ENCODE measurements at places on chromosomes 6 and 20. TPM values are rescaled to one million over a fixed set of nuclear protein-coding genes. Genes with fewer than 3 reads are reported as not detected.

DEK gene
- 35.2 TPM for total RNA-seq

SLC26A8 gene
- not detected for total RNA-seq

TFAP2D gene
- total RNA-seq = not detected

RSPH9 gene
- 0.55 TPM for total RNA-seq

- H3K4me3 ChIP-seq = no peak overlapping the region
- DNase-seq = peak; percentile 97
- peaks cover 13% of the 10 kb centered on the region for H3K4me1 ChIP-seq
- H3K36me3 ChIP-seq = no peaks in the 10 kb centered on the region
- no peaks in the 10 kb centered on the region for H3K27me3 ChIP-seq
Observed at GRCh38 chr6:47168180-47168579, 126.0 kb upstream of the ADGRF1 start.

DNA sequence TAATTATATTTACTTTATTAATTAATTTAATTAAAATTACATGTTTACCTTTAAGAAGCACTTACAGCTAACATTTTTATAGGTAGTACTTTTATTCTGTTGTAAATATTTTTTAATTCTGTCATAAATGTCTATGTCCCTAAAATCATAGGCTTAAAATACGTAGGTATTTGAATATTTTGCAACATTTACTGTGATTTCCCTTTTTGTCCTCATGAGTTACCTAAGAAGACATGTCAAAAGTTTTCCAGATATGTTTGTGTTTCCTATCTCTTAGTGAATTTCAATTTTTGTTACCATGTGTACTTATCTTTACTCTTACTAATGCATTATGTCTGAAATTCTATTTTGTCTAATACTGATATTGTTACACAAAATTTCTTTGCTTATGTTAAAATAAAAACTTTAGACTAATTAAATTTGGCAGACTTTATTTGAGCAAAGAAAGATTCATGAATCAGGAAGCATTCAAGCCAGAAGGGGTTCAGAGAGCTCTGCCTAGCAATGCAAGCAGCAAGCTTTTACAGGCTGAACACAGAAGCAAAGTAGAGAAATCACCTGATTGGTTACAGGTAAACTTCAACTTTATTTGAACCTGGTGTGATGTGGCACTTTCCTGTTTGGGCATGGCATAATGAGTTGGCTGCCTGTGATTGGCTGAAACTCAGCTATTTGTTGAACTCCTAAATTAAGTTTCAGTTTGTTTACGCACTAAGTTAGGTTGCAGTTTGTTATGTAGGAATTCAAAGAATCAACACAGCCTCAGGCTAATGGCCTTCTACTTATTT lies 123.2 kb upstream of the TMEM170B start:
- H3K27me3 ChIP-seq = no peaks in the 10 kb centered on the region
- DNase-seq = no peak
- no peaks in the 10 kb centered on the region for H3K36me3 ChIP-seq
- no peak overlapping the region for H3K4me3 ChIP-seq

GRCh38 chr6:132412656-132413498 lies 11.6 kb upstream of the MOXD1 start:
- no peak overlapping the region for H3K4me3 ChIP-seq
- no peak overlapping the region for H3K27ac ChIP-seq
- no peaks in the 10 kb centered on the region for H3K27me3 ChIP-seq
- H3K4me1 ChIP-seq = no peaks in the 10 kb centered on the region

DNA sequence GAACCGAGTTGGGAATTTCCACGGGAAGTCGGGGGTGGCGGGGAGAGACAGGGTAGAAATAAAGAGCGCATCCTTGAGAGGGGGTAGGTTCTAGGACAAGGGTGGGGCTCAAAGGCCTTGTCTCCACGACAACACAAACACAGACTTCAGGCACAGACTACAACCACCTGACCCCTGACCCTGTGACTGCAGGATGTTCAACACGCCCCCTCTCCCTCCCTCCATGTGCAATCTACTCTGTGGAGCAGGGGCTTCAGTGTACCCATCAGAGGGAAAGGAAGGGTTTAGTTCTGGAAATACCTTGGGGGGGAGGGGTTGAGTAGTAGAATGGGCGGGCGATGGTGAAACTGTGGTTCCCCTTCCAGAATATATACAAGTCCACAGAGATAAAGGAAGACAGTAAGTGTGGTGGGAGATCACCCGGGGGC lies 651 bp upstream of the TAPBP start:
- peak; percentile 60 for DNase-seq
- peak overlapping the region; percentile 82 for H3K27ac ChIP-seq
- peaks cover 12% of the 10 kb centered on the region for H3K36me3 ChIP-seq
- peaks cover 42% of the 10 kb centered on the region for H3K4me1 ChIP-seq
- no peaks in the 10 kb centered on the region for H3K27me3 ChIP-seq

GRCh38 chr6:158314737-158315136 lies 2.5 kb downstream of the TULP4 start:
- no peak overlapping the region for H3K4me3 ChIP-seq
- H3K36me3 ChIP-seq = peaks cover 3% of the 10 kb centered on the region
- no peaks in the 10 kb centered on the region for H3K27me3 ChIP-seq
- H3K4me1 ChIP-seq = no peaks in the 10 kb centered on the region

GRCh38 chr6:100050550-100050949 lies 56.5 kb upstream of the MCHR2 start:
- H3K4me1 ChIP-seq = no peaks in the 10 kb centered on the region
- H3K4me3 ChIP-seq = no peak overlapping the region
- DNase-seq = no peak
- H3K27me3 ChIP-seq = no peaks in the 10 kb centered on the region
- H3K27ac ChIP-seq = no peak overlapping the region

DNA sequence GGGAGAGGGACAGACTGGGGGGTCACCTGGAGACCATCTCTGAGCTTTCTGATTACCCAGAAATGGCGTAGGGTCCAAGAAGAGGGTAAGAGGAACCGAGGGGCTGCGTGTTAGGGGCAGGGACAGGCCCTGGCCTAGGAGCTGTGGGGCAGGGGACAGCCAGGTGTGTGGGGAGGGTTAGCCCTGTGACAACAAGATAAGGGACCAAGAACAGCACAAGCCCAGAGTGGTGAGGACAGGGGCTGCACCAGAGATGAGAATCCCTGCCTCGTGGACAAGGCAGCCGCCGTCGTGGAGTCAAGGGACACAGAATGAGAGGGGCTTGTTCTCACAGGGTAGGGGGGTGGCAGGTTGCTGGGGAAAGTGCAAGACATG lies 449 bp upstream of the AVP start:
- no peaks in the 10 kb centered on the region for H3K4me1 ChIP-seq
- H3K27ac ChIP-seq = no peak overlapping the region
- peaks cover 38% of the 10 kb centered on the region for H3K27me3 ChIP-seq

DNA sequence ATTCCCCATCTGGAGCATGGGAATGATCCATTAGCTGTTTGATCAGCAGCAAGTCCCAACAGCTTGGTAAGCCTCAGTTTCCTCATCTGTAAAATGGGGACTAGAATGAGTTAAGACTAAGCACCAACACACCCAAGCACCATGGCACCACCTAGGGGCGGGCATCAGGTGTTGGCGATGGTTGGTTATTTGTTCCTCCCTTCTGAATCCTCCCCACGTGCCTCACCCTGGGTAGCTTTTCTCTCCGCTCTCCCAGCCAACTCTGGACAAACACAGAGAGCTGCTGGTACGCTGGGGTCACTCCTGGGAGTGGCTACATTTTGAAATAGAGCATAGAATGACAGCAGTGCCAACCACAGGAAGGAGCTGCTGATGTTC lies 13.3 kb upstream of the ITPR3 start:
- H3K27me3 ChIP-seq = no peaks in the 10 kb centered on the region
- DNase-seq = no peak
- H3K4me3 ChIP-seq = no peak overlapping the region
- no peak overlapping the region for H3K27ac ChIP-seq

GRCh38 chr20:50501972-50502745 lies 8.0 kb upstream of the PTPN1 start:
- no peak for DNase-seq
- H3K36me3 ChIP-seq = no peaks in the 10 kb centered on the region
- H3K4me1 ChIP-seq = peaks cover 18% of the 10 kb centered on the region
- H3K4me3 ChIP-seq = no peak overlapping the region
- H3K27me3 ChIP-seq = no peaks in the 10 kb centered on the region
- no peak overlapping the region for H3K27ac ChIP-seq

- H3K36me3 ChIP-seq = peaks cover 13% of the 10 kb centered on the region
- no peak for DNase-seq
- H3K4me3 ChIP-seq = peak overlapping the region; percentile 62
- peaks cover 9% of the 10 kb centered on the region for H3K4me1 ChIP-seq
Observed at GRCh38 chr6:37168811-37169495, 999 bp upstream of the PIM1 start.

GRCh38 chr6:43492673-43493072 lies 15.3 kb downstream of the TJAP1 start:
- peak; percentile 52 for DNase-seq
- no peak overlapping the region for H3K27ac ChIP-seq
- no peaks in the 10 kb centered on the region for H3K27me3 ChIP-seq
- H3K36me3 ChIP-seq = no peaks in the 10 kb centered on the region
- H3K4me1 ChIP-seq = peaks cover 45% of the 10 kb centered on the region

DNA sequence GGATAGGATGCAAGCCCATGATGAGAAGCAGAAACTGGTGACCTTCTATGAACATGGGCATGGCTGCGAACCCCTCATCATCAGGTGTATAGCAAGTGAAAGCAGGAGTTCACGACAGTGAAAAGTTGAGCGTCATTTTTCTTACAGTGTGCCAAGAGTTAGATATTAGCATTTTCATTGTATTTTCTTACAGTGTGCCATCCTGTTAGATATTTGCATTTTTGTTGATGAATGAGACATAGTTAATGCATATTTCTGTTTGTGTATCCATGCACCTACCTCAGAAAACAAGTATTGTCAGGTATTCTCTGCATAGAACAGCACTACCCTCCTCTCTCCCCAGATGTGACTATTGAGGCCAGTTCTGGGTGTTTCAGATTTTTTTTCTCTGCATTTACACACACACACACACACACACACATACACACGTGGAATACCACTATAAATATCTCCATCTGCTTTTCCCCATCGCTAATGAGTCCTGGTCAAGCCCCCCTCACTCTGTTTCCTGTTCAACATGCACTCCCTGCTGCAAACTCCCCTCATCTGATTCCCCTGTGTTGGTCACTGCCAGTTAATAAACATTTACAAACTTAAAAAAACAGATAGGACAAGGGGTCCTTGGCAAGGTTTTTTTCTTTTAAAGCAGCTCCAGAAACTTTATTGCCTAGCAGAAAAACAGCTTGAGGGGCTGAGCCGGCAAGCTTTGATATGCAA lies 41.7 kb downstream of the PLN start:
- no peaks in the 10 kb centered on the region for H3K4me1 ChIP-seq
- no peak for DNase-seq
- no peaks in the 10 kb centered on the region for H3K27me3 ChIP-seq
- H3K27ac ChIP-seq = no peak overlapping the region

DNA sequence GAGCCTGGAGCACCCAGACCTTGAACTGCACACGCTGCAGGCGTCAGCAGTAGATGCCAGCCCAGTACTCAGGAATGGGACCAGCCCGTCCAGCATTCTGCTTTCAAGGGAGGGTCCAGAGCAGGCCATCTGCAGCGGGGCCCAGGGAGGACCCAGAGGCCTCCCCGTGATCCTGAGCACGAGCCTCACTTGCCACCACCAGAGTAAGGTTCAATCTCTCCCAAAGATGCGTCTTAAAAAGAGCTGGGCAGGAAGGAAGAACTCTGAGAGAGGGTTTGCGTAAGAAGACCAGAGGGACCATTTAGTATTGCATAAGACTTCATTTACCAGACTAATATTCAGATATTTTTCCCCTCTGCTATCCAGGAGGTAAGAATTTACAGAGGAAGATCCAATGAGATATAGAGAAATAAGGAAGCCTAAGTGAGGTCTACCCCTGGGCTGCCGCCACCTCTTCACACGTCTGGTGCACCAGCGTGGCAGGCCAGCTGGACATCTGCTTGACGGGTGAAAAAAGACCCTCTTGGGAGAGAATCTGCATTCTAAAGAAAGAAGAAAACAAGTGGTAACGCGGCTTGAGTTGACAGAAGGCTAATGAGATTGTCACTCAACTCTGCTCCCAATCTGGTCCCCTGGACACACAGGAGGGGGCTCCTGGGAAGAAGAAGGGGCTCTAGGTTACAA lies 107.3 kb downstream of the PRND start:
- no peak overlapping the region for H3K4me3 ChIP-seq
- DNase-seq = no peak
- no peak overlapping the region for H3K27ac ChIP-seq

DNA sequence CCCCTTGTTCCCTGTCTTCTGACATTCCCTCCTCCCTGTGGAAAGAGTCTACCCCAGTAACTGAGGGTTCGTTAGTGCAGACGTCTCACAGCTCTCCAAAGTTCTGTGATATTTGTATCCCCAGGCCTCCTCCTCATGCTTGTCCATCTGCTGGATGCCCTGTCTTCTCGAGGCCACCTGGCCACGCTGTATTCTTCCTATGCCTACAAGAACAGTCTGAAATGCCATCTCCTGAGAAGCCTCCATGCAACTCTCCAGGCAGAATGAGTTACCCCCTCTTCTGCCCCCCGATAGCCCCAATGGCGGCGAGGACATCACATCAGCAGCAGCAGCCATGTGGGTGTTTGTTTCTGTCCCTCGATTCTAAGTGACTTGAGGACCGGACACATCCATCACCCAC lies 9.3 kb downstream of the ULBP2 start:
- DNase-seq = no peak
- no peaks in the 10 kb centered on the region for H3K36me3 ChIP-seq
- peaks cover 46% of the 10 kb centered on the region for H3K27me3 ChIP-seq

- H3K36me3 ChIP-seq = no peaks in the 10 kb centered on the region
- H3K4me1 ChIP-seq = peaks cover 10% of the 10 kb centered on the region
- no peak overlapping the region for H3K27ac ChIP-seq
- no peaks in the 10 kb centered on the region for H3K27me3 ChIP-seq
Observed at GRCh38 chr6:111794727-111795452, 78.4 kb downstream of the FYN start.

- H3K27ac ChIP-seq = peak overlapping the region; percentile 29
- H3K27me3 ChIP-seq = no peaks in the 10 kb centered on the region
Observed at GRCh38 chr6:56144538-56145324, 102.6 kb downstream of the COL21A1 start.

DNA sequence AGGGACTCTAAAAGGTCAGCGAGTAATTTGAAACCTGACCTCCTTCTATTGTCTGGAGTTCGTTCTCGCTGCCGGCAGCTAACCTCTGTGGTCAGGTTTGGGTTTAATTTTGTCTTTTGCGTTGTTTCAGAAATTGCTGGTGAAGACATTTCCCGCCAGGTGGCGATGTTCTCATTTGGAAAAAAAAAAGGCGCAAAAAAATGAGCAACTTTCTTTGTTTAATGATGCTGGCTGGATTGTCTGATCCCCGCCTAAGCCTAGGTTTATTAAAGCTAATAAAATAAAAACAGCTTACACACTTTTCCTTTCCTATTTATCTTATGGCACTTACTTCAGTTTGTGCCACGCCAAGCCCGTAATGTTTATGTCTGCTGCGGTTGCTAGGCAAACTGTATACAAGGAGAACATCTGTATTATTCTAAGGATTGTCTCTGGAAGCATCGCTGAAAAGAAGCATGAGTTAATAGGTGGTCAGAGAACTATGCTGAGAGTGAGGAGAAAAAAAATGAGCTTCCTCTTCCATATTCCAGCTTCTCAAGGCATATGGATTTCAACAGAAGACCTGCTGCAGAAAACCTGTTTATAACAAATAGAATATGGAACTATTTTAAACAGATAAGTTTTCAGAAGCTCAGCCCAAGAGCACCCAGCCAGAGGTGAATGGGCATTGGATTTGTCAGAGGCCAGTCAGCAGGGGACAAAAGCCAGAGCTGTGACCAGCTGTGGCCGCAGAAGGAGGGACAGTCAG lies 205.7 kb downstream of the DOK5 start:
- H3K36me3 ChIP-seq = no peaks in the 10 kb centered on the region
- peaks cover 8% of the 10 kb centered on the region for H3K27me3 ChIP-seq
- H3K4me1 ChIP-seq = no peaks in the 10 kb centered on the region
- H3K27ac ChIP-seq = no peak overlapping the region
